ENCODE measurements at places on chromosomes 3 and 15.

DNA sequence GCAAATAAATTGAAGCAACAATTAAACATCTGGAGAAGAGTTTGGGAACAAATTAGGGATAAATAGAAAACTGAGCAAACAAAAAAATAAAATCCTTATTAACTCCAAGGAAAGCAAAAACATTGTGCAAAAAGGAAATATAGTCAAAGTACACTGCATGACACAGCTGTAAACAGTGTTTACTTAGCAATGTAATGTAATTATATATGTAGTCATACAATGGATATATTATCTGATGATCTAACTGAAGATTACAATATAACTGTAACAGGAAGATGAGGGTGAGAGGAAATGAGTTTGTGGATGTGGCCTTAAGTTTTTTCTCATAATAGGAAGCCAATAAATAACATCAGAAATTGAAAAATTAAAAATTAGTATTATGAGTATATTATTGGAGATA, 42.5 kb downstream of the SCN10A start:
- DNase-seq: no peak

- no peak for DNase-seq
These were observed 26.6 kb downstream of the ITGB5 start for GRCh38 chr3:124860599-124860998.

DNA sequence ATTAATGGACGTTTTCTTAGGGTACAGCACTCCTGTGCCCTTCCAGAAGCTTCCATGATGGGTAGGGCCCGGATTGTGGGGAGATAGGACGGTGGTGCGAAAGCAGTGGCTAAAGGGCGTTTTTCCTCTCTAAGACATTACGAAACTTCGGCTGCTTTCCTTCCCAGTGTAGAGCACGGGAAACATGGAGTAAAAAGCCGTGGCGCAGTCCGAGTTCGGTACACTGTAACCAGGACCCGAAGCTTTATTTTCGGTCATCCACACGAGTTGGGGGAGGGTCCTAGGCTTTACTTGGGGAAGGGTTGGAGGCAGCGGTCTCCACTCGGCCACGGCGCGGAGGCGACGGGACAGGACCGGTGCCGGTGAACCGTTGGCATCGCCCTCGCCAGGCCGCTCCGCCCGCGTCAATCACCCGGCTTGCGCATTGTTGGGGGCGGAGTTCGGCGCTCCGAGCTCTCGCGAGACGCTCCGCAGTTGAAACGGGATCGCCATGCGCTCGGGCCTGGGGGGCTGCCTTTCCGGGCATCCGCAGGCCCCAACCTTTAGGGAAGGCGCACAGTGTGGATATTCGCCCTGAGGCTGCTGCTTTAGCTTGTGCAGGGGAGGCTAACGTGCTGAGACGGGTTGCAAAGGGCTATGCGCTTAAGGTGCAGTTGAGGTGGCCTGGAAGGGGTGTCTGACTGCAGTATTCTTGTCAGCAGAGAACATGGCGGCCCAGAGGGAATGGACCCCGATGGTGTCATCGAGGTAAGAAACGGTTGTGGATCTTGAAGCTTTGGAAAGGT, 546 bp downstream of the EIF4A2 start:
- DNase-seq: peak; percentile 70

DNA sequence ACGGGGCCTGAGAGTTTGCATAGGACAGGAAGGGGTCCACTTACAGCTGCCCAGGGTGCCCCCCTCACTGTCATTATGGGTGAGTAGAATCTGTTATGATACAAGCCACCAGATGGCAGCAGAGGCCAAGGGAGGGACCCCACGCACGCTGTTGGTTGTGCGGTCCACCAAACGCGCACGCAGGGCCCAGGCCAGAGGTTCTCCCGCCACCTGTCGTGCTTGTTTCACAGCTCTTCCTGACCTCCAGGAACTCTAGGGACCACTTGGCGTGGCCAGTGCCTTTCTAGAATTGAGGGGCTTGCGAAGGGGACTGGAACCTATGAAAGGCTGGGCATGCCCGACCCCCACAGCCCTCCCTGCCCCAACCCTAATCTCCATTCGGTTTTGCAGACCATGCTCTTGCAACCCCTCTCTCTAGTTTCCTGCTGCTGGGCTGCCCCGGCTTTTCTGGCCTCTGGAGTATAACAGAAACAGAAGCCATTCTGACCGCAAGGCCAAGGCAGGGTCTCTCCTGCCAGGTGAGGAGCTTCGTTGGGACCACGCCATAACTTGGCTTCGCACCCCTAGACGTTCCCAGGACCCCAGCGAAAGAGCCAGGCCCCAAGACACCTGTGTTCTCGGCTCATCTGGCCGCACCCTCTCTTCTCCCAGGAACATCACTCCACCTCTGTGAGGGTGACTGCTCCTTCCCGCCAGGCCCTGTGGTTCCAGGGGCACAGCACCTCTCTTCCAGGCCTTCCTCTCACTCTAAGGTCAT, 46.0 kb downstream of the ALDH1L1 start:
- peak; percentile 16 for DNase-seq

DNA sequence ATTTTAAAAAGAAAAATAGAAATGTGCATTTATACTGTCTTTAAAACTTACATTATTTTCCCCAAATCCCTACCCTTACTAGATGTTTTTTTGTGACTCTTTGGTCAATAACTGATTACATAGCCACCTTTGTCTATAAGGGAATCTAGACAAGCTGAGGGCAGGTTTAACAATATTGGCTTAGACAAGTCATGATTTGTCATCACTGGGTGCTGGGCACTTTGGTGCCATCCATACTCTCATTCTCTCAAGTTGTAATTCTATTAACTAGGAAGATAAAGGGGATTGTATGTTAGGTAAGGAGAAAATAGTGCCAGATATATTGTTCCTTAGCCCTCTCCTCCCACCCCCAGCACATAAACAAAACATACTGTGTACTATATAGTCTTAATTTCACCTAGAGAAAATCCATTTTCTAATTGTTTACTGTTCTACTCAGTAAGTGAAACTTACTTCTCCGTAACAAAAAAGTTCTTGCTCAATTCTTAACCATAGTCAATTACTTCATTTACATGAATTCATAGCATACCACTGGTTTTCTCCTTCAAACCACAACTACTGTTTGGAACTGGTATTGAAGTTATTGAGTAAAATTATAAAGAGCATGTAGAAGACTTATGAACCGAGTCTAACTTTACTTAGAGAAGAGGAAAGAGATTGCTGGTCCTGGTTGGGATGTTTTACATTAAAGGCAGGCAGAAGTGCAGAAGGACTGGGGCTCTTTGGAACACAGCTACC, 877.1 kb downstream of the PDCD6IP start:
- DNase-seq: no peak

DNA sequence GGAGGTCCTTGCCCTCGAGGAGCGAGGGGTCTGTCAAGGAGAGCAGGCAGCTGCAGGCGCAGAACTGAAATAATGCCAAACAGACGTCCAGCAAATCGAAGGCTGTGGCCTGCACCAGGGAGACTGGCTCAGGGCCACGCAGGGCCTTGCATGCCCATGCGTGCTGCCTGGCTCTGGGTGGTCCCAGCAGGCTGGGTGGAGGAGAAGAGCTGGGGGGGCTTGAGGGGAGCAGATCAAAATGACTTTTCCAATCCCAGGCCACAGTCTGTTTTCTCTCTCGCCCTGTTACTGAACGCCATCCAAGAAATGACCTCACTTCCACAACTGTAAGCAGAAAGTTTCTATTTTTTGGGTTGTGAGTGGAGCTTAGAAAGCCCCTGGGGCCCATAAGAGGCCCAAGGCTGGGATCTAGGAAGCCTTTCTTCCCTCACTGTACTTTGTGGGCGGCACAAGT, 96.9 kb upstream of the RPL32 start:
- no peak for DNase-seq

DNA sequence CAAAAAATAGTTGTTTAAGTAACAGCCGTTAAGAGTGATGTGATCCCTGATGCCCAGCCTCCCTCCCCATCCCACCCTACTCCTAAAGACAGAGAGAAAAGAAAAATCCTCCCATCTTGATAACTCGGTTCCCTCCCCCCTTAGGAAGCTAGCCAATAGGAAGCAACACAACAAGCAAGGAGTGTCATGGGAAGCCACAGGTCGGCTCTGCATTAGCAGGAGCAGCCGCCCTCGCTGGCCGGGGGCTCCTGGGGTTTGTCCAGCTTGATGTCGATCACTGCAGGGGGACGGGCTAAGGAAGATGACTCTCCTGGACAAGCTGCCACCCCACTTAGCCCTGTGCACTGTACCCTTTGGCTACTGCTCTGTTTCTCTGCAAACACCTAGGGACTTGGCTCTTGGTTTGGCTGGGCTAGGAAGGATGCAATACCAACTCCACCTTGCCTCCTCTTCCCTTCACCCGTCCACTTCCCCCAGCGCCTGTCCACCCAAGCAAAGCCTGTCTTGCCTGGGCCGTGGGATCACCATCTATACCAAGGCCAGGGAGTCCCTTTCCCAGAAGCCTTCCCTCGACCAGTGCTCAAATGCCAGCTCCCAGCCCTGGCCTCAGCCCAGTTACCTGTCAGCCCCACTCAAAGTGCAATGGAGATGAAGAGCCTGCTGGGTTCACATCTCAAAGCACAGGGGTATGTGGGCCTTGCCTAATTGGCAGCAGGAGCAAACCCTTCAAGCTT, 23.1 kb downstream of the SRPRB start:
- DNase-seq: no peak

- DNase-seq: no peak
These were observed 9.9 kb downstream of the RARB start for GRCh38 chr3:25437953-25438352.

DNA sequence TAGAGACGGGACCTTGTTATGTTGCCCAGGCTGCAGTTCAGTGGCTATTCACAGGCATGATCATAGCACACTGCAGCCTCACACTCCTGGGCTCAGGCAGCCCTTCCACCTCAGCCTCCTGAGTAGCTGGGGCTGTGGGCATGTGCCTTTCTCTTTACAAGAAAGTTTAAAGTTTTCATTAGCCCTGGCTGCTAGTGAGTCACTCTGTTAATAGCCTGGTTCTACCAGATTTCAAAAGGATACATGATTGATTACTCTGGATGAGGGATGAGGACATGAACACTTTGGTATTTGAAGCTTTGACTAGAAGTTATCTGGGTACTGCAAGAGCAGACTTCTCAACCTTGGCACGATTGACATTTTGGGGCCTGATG, 95.1 kb downstream of the DHX36 start:
- DNase-seq: no peak

GRCh38 chr3:195828762-195829161, 17.0 kb upstream of the MUC4 start:
- DNase-seq: no peak

- no peak for DNase-seq
These were observed 4.2 kb downstream of the PLCL2 start for GRCh38 chr3:16888785-16889607.

DNA sequence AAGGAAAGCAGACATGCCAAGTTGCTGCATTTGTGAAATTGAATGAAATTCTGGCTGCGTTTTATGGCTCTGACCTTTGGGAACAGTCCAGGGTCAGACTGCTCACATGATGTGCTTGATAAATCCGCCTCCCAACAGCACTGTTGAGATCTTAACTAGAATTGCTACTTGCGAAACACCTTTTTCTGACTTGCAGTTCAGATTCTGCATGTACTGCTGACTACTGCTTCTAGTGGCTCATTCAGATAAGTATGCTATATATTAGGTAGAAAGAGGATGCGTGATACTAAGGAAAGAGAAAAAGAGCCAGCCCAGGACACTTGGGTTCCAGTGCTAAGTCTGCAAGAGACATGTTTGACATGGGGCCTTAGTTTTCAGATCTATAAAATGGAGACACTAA, 129.4 kb downstream of the LPP start:
- no peak for DNase-seq

GRCh38 chr15:77531191-77532000, 101.3 kb downstream of the LINGO1 start:
- DNase-seq: no peak

DNA sequence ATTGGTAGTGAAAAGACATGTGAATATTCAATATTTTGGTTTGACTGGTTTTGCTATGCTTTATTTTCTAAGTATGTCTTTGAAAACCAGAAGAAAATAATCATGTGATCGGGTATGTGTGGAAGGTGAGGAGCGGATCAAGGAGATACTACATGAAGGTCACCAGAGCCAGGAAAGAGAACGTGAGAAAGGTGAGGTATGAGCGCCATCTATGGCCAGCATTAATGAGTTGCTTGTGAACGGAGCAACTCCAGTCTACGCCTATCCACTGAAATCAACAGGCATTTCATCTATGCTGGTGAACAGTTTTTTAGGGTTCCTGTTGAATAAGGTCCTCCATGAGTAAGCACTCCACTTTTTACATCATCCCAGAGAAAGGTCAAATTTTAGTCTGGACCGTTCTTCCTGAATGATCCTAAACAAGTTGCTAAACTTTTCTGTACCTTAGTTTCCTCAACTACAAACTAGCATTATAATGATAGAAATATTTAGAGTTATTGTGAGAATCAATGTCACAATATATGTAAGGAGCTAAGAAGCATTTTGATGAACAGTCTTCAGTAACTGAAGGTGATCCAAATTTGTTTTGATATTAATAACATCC, 1435.2 kb upstream of the CADM2 start:
- no peak for DNase-seq

GRCh38 chr3:56368846-56369245, 99.4 kb downstream of the ERC2 start:
- DNase-seq: no peak

GRCh38 chr15:40258544-40258943, 19.7 kb downstream of the PAK6 start:
- no peak for DNase-seq

- no peak for DNase-seq
These were observed 42.0 kb downstream of the UMPS start for GRCh38 chr3:124772081-124772831.

- no peak for DNase-seq
These were observed 166.1 kb downstream of the PYDC2 start for GRCh38 chr3:191627064-191627463.

GRCh38 chr15:39864116-39864515, 56.0 kb downstream of the GPR176 start:
- no peak for DNase-seq

DNA sequence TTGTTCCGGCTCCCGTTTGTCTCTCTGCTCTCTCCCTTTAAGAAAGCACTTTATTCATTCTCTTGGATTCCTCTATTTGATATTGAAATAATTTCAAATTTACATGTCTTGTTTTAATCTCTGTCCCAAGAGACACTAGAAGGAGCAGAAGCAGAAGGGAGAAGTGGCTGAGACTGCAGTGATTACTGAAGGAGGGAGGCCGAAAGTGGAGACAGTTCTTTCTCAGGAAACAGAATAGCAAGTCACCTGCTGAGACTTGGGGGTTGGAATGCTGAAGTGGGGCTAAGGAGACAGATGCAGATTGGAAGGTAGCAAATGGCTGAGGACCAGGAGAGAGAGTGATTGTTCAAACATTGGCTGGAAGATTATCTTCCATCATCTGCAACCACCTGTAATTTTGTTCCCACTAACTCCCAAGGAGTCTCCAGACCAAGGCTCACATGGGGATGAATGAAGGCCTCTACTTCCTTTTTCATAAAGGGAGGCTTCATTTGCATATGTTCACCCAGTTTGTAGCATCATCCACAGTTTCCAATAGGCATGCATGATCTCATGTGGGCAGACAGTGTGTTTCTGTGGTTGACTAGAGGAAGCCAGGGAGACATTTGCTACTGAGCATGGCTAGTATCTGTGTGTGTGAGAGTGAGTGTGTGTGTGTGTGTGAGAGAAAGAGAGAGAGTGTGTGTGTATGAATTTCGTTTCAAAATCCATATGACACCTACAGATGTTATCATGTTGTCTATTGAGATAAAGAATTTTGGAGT, 24.0 kb downstream of the LTF start:
- DNase-seq: no peak
